ENCODE measurements at places on chromosomes 3 and 15.

- DNase-seq, result no peak
These were observed 118.3 kb upstream of the GALNT15 start for GRCh38 chr3:16056217-16056616.

GRCh38 chr15:38565287-38565670 is 665 bp upstream of the RASGRP1 start:
- no peak for DNase-seq

- no peak for DNase-seq
These were observed 200.4 kb upstream of the ADAMTS9 start for GRCh38 chr3:64888165-64888564.

DNA sequence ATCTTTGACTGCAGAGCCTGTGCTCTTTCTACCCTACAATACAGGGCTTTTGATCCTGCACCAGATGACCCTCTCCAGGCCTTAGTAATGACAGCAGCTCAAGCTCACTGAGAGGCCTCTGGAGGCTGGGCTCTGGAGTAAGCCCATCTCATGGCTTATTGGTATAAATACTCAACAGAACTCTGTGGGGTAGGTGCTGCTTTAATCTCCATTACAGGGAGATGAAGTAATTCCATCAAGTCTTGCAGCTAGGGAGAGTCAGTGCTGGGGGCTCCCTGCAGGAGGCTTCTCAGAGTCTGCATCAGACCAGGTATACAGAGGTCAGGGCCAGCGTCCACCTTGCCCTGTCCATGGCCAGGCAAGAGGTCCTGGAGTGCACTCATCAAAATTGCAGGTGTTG is 89.2 kb upstream of the SLC6A11 start:
- no peak for DNase-seq

DNA sequence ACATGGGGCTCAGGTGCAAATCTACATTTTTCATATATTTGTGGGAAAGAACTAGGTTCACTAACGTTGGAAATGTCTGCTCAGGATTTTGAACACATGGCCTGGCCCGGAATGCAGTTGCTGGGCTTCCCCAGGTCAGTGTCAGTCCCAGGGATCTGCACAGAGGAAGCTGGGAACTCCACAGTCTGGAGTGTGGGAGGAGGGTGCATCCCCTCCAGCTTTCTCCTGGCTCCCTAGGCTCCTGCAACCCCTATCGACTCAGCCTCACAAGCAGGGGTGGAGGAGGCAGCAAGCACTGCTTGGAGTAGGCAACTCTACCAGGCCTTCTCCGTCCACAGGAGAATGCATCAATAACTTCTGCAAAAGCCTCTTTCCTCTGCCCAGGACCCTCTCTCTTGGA is 30.1 kb upstream of the HCN4 start:
- no peak for DNase-seq

DNA sequence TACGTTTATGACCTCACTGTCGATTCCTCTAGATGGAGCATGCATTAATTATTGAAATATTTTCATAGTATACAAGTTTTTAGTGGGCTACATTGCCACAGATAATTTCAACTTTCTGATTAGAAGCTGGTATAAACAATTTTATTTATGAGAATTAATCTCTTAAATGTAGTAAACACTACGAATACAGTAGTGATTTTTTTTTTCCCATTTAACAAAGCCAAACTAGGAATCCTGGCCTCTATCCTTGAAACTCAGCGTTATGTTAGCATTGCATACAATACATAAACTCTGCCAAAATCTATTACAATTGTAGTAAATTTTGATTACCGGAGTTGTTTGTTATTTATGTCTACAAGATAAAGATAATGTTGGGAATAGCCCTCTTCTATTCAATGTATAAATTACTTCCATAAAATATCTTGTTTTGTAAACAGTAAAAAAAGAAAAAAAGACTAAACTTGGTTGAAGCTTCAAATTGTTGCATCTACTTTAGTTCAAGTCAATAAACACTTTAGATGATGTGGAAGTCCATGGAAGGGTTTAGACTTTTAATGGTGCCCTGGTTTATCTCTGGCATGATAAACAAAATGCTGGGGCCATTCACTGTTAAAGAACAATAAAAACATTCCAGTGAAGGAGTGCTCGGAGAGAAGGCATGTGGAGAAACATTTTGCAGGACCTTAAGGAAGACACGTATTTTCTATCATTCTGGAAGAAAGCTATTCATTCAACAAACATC is 77.3 kb upstream of the NR2F2 start:
- DNase-seq, result no peak

DNA sequence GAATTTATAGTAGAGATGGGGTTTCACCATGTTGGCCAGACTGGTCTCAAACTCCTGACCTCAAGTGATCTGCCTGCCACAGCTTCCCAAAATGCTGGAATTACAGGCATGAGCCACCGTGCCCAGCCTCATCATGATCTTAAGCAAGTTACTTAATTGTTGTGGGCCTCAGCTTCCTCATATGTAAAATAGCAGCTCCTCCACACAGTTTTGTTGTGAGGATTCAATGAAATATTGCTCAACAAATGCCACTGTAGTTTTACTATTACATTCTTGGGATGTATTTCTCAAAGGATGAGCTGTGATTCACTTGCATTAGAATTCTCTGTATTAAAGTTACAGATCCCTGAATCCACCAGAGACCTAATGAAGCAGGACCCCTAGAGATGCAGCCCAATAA is 168.8 kb downstream of the ADAMTS9 start:
- DNase-seq, result no peak

DNA sequence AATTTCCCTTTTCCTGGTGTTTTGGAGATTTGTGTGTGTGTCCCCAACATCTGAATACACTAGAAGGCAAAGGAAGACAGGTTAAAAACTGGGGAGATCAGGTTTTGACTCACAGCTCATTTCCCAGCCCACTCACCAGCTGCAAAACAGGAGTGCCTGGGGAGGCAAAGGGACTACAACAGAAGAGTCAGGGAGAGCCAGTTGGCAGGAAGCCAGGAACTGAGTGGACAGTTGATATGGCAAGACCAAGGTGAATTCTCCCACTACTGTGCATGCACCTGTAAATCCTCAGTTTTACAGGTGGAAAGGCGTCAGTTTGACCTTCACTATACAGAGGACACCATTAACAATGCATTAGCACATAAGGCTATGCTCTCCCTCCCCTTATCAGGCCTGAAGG is 901.5 kb upstream of the SEMA6D start:
- DNase-seq, result no peak

DNA sequence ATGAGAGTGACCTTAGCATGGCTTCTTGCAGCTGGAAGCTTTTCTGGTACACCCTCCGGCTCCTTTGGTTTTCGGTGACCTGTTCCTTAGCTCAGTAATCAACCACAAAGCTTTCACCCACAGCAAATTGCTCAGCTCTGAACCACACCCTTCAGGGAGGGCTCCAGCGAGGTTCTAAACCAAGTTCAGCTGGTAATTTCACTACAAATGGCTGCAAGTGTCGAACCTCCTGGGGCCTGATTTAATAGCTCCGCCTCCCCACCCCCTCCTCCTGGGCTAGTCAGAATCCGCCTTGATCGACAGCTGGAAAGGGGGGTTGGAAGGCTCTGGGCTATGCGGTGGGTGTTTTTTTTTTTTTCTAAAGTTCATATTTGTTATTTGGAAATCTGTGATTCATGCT is 150.9 kb upstream of the MCTP2 start:
- no peak for DNase-seq

DNA sequence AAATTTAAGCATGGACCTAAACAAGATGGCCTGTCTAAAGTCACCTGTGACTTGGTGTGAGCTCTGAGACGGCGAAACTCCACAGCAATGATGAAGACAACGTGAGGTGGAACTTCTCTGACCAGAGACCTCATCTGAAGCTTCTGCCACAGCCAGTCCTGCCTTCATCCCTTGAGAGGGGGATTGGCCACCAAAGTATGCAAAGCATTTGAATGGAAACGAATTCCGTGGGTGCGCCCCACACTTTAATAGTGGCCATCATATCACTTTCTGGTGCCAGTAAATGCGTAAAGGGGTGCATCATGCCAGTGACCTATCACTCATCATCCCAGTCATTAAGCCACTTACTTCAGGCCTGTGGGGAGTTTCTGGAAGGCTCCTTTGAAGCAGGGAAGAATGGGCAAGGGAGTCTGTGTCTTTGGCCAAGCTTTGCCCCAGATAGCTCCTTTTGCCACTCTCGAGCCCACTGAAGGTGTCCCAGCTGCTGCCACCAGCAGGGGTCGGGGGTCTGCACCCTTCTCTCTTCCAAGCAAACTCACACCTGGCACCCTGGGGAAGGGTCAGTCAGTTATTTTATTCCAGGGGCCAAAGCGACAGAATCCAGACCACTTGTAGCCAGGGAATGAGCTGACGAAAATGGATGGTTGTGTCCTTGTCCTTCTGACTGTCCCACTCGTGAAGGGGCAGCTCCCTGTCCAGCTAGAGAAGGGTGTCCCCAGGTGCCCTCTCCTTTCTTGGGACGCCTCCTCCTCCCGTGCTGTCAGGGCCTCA is 17.7 kb downstream of the MUC20 start:
- no peak for DNase-seq
